ENCODE measurements at places on chromosomes 16 and 17. TPM values are rescaled to one million over a fixed set of nuclear protein-coding genes. Genes with fewer than 3 reads are reported as not detected.

Gene LPO
- total RNA-seq = not detected

Gene ACSM5
- total RNA-seq = not detected

Gene OGFOD3
- 24.4 TPM for total RNA-seq

Gene RHBDL1
- total RNA-seq = 1.1 TPM

DNA sequence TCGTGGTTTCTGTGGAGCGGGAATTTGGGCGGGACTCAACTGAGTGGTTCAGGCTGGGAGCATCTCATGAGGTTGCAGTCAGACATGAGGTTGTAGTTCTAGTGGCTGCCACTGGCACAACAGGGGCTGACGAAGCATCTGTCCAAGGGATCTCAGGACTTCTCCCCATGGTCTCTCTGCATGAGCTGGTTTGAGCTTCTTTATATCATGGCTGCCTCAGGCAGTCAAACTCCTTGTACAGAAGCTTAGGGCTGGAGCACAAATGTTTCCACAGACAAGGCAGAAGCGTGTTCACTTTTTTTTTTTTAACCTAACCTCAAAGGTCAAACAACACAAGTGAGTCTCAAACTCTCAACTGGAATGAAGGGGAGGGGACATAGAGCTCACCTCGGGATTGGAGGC is 243.3 kb downstream of the MSI2 start:
- DNase-seq = no peak

- no peak for DNase-seq
These were observed 11.9 kb downstream of the KRT32 start for GRCh38 chr17:41455236-41455635.

DNA sequence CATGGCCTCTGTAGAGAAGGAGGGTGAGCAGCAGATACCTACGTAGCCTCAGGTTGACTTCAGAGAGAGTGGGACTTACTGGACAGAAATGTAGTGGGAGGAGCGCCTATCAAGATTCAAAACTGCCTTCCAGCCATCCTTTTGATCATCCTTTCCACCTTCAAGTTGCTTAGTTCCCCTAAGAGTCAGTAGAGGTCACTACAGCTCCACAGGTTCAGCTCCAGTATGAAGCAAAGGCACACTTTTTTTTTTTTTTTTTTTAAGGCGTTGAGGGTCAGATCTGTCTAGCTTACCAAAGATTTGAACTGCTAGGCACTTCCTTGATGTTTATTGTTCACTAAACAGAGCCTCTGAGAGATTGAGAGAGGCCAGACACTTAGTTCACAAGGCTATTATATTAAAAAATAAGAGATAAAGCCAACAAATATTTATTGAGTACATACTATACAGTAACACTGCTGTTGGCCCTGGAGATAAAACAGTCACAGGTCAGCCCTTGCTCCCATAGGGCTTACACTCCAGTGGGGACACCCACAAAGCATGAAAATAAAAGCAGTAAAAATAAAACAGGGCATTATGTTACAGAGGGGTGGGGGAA is 3.1 kb downstream of the RNF227 start:
- no peak for DNase-seq

- DNase-seq = no peak
These were observed 705.7 kb downstream of the MAF start for GRCh38 chr16:78894886-78895285.

GRCh38 chr16:77531752-77532151 is 96.9 kb upstream of the ADAMTS18 start:
- no peak for DNase-seq

- no peak for DNase-seq
These were observed 145.6 kb upstream of the MYOCD start for GRCh38 chr17:12519956-12520594.

DNA sequence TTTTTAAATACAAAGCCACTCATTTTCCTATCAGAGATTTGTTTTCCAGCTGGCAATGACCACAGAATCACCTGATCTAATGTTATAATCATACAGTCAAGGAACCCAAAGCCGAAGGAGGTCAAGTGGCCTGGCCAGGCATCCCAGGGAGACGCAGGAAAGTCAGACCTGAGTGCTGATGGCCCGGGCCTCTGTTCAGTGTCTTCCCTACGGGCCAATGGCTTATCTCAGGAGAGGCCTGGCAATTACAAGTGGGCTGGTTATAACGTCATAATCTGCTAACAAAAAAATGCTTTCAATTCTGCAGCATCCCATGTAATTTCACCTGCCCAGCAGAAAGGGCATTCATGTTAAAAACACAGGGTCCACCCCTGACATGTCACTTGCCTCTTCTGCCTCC is 43.5 kb downstream of the ARHGAP17 start:
- no peak for DNase-seq

GRCh38 chr17:65020284-65020683 is 36.3 kb downstream of the GNA13 start:
- DNase-seq = no peak

GRCh38 chr17:79082311-79083190 is 7.9 kb downstream of the ENGASE start:
- peak; percentile 73 for DNase-seq

DNA sequence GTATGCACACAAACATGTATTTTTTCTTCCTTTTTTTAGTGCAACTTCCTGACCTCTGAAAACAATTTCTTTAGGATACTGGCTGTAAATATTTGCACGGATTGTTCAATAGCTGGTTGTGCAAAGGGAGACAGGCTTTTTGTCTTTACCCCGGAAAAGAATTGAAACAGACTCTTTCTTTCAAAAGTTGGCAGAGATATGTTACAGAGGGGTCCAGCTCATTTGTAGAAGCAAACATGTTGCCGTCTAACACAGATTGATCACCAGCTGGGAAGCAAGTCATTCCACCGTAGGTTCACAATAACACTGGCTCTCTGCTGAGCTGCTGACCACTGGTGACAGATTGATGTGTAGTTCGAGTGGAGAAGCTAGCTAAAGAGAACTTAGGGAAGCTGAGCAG is 130.9 kb downstream of the STX8 start:
- no peak for DNase-seq

DNA sequence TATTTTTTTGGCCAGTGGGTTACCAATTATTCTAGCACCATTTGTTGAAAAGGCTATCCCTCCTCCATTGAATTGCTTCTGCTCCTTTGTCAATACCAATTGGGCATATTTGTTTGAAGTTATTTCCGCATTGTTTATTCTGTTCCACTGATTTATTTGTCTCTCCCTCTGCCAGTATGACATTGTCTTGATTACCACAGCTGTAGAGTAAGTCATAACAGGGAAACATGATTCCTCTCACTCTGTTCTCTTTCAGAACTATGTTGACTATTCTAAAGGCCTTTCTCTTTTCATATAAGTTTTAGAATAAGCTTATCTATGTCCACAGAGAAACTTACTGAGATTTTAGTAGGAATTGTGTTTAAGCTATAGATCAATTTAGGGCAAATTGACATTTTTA is 94.3 kb downstream of the MAP2K6 start:
- DNase-seq = no peak

DNA sequence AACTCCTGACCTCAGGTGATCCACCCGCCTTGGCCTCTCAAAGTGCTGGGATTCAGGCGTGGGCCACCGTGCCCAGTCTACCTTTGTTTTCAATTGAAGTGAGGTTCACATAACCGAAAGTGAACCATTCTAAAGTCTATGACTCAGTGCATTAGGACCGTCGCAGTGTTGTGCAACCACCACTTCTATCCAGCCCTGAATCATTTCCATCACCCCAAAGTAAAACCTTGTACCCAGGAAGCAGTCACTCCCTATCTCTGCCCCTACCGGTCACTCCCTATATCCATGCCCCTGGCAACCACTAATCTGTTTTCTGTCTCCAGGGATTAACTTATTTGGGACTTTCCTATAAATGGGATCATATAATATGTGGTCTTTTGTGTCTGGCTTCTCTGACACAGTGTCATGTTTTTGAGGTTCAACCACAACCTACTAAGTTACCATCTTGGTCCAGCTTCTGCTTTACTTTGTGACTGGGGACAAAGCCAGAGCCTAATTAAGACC is 28.3 kb upstream of the CDC42EP4 start:
- DNase-seq = no peak

- no peak for DNase-seq
These were observed 9.6 kb downstream of the STX8 start for GRCh38 chr17:9566067-9566466.

DNA sequence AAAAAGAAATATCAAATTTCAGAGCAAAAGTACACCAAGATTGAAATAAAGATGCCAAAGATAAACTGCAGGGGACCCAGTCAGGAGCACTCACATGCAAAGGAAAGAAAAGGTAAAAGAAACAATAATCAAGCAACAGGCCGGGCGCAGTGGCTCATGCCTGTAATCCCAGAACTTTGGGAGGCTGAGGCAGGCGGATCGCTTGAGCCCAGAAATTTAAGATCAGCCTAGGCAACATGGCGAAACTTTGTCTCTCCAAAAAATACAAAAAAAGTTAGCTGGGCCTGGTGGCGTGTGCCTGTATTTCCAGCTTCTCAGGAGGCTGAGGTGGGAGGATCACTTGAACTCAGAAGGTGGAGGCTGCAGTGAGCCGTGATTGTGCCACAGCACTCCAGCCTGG is 107.6 kb upstream of the SMURF2 start:
- no peak for DNase-seq

DNA sequence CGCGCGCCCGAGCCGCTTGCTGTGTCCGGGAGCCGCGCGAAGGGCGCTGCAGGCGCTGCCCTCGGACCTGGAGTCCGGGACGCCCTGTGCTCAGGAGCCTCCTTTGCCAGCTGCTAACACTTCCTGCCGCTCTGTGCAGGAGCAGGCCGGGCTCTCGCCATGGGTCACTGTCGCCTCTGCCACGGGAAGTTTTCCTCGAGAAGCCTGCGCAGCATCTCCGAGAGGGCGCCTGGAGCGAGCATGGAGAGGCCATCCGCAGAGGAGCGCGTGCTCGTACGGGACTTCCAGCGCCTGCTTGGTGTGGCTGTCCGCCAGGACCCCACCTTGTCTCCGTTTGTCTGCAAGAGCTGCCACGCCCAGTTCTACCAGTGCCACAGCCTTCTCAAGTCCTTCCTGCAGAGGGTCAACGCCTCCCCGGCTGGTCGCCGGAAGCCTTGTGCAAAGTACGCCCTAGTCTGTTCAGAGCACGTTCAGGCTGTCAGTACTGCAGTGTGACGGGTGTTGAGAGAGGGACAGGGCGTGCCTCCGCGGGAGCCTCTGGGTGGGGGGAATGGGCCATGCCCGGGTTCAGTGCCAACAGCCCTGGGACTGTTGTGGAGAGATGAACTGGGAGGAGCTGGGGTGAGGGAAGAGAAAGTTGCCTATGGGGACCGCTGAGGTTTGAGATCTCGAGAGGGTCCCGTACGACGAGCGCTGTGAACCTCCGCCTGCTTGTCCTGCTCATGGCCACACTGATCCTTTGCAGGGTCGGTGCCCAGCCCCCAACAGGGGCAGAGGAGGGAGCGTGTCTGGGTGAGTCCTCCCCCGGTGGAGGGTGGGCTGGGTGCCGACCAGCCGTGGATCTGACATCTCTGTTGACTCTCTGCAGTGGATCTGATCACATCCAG is 1.3 kb downstream of the ZNF276 start:
- peak; percentile 79 for DNase-seq
